ENCODE measurements at places on chromosomes 7 and 10.

GRCh38 chr10:129760003-129760315 lies 204.1 kb downstream of the EBF3 start:
- no peak overlapping the region for H3K4me3 ChIP-seq
- DNase-seq: no peak
- H3K27me3 ChIP-seq: no peaks in the 10 kb centered on the region
- H3K27ac ChIP-seq: no peak overlapping the region
- H3K4me1 ChIP-seq: peaks cover 7% of the 10 kb centered on the region
- no peaks in the 10 kb centered on the region for H3K36me3 ChIP-seq

DNA sequence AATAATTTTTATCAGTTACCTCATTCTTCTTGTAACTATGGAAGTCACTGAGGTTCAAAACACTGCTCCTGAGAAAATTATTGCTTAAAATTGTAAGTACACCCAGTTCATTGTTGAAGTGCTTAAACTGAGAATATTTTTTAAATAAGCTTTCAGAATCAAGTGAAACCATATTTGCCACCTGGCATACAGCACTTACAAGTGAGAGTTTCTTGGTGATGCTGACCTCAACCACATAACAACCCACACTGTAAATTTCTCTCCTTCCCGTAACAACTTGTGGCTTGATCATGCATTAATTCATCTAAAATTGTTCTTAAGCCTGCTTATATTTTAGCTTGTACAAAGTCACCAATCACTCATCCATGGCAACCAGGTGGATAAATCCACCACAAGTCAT lies 34.0 kb downstream of the IMMP2L start:
- no peaks in the 10 kb centered on the region for H3K27me3 ChIP-seq
- no peak for DNase-seq
- H3K27ac ChIP-seq: no peak overlapping the region
- no peaks in the 10 kb centered on the region for H3K36me3 ChIP-seq
- H3K4me1 ChIP-seq: no peaks in the 10 kb centered on the region

GRCh38 chr7:12315049-12315448 lies 88.6 kb downstream of the VWDE start:
- no peaks in the 10 kb centered on the region for H3K27me3 ChIP-seq
- H3K4me3 ChIP-seq: no peak overlapping the region
- no peak for DNase-seq
- H3K27ac ChIP-seq: no peak overlapping the region

GRCh38 chr10:113491967-113492565 lies 60.8 kb upstream of the HABP2 start:
- no peaks in the 10 kb centered on the region for H3K36me3 ChIP-seq
- DNase-seq: no peak
- H3K27me3 ChIP-seq: no peaks in the 10 kb centered on the region
- H3K27ac ChIP-seq: no peak overlapping the region
- no peak overlapping the region for H3K4me3 ChIP-seq

GRCh38 chr7:156001496-156002260 lies 189.4 kb upstream of the SHH start:
- no peak overlapping the region for H3K4me3 ChIP-seq
- no peak for DNase-seq
- no peak overlapping the region for H3K27ac ChIP-seq
- no peaks in the 10 kb centered on the region for H3K4me1 ChIP-seq
- no peaks in the 10 kb centered on the region for H3K36me3 ChIP-seq

DNA sequence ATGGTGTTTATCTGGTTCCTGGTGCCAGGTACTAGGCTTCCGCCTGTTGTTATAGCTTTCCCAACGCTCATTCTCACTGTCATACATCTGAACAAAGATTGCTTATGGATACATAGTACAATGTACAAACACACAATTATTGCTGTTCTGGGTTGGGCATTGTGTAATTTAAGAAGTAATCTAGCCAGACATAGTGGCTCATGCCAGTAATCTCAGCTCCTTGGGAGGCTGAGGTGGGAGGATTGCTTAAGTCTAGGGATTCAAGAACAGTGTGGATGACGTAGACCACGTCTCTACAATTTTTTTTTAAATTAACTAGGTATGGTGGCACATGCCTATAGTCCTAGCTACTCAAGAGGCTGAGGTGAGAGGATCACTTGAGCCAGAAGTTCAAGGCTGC lies 9.3 kb upstream of the CROT start:
- no peaks in the 10 kb centered on the region for H3K27me3 ChIP-seq
- no peak overlapping the region for H3K27ac ChIP-seq
- no peak overlapping the region for H3K4me3 ChIP-seq
- DNase-seq: no peak

GRCh38 chr10:526651-527312 lies 162.7 kb downstream of the DIP2C start:
- peaks cover 2% of the 10 kb centered on the region for H3K4me1 ChIP-seq
- no peak overlapping the region for H3K4me3 ChIP-seq
- DNase-seq: no peak
- no peak overlapping the region for H3K27ac ChIP-seq
